Vagina (tissue), 2 donors: ENCODE measurements at places on chromosomes 6 and 20.

- no peak overlapping the region for H3K4me3 ChIP-seq
- DNase-seq = no peak
- peaks cover 12% of the 10 kb centered on the region for H3K4me1 ChIP-seq
- H3K27me3 ChIP-seq = no peaks in the 10 kb centered on the region
- H3K27ac ChIP-seq = no peak overlapping the region
Measured at GRCh38 chr20:11195169-11195568, 521.4 kb upstream of the JAG1 start.

DNA sequence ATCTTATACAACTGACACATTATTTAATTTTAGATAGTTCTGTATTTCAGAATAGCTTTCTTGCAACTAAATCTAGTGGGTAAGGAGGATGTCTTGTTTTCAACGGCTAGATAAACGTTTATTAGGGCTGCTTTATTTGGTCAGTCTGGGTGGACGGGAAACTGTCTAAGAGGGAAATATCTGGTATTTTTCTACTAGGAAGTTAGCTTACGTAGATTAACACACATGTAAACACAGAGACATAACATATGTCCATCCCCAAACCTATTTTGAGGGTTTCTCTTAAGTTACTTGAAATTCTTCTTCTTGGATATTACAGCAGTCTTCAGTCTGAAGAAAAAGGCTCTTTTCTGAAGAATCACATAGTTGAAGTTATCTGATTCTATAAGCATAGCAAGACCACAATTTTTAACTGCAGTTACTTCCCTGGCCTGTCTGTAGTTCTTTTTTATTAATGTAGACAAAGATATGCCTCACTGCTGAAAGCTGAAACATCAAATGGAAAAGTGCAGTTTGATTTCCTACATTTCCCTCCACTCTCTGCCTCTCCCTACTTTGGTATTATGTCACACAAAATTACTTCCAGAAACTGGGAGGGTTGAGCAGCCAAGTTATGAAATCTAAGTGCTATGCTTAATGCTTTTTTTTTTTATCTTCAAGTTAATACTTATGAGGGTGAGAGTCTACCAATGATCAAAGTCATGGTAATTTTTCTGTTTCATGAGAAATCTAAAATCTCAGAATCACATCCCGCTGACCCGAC lies 37.4 kb downstream of the PLAGL1 start:
- no peaks in the 10 kb centered on the region for H3K4me1 ChIP-seq
- H3K27ac ChIP-seq = peak overlapping the region; percentile 10
- H3K4me3 ChIP-seq = no peak overlapping the region
- H3K36me3 ChIP-seq = no peaks in the 10 kb centered on the region
- no peaks in the 10 kb centered on the region for H3K27me3 ChIP-seq

GRCh38 chr6:139529420-139529819 lies 155.0 kb upstream of the CITED2 start:
- H3K4me3 ChIP-seq = no peak overlapping the region
- peaks cover 15% of the 10 kb centered on the region for H3K4me1 ChIP-seq
- H3K27me3 ChIP-seq = no peaks in the 10 kb centered on the region
- H3K36me3 ChIP-seq = no peaks in the 10 kb centered on the region
- no peak for DNase-seq
- no peak overlapping the region for H3K27ac ChIP-seq

DNA sequence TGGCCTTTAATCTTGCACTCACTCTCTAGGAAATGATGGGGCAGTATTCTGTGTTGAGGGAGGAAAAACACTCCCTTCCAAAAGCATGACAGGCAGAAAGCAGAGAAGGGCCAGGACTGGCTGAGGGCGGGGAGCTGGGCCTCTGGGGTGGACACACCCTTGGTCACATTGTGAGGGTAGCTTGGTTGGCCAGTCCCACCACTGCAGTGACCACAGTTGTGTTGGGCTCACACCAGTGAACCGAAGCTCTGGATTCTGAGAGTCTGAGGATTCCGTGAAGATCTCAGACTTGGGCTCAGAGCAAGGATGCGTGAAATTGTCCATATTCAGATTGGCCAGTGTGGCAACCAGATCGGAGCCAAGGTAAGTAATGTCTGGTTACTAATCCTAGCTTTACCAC lies at the start of gene TUBB1:
Gene TUBB1, plus strand, starts transcription at position 213 of the 400 bp plus-strand sequence. Its CDS starts 94 bp downstream, at position 307.
- no peak within 1 kb of the TSS for H3K4me3 ChIP-seq
- H3K36me3 ChIP-seq = no peaks in the 10 kb centered on the region
- no peaks in the 10 kb centered on the region for H3K4me1 ChIP-seq

- H3K4me3 ChIP-seq = no peak overlapping the region
- DNase-seq = no peak
- no peaks in the 10 kb centered on the region for H3K27me3 ChIP-seq
Measured at GRCh38 chr6:593139-593906, 63.6 kb downstream of the HUS1B start.
